ENCODE measurements at places on chromosomes 1 and 21. TPM values are rescaled to one million over a fixed set of nuclear protein-coding genes. Genes with fewer than 3 reads are reported as not detected.

DNA sequence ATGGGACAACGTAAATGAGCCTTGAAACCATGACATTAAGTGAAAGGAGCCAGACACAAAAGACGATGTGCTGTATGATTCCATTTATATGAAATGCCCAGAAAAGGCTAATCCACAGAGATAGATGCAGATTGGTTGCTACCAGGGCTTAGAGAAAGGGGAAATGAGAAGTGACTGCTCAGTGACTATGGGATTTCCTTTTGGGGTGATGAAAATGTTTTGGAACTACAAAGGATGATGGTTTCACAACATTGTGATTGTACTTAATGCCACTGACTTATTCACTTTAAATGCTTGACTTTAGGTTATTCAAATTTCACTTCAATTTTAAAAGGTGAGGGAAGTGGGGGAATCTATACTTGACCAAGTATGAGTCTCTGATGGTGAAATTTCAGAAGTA, 414.3 kb downstream of the SETD4 start:
- no peak for DNase-seq

PRR9 gene
- total RNA-seq: not detected

DNA sequence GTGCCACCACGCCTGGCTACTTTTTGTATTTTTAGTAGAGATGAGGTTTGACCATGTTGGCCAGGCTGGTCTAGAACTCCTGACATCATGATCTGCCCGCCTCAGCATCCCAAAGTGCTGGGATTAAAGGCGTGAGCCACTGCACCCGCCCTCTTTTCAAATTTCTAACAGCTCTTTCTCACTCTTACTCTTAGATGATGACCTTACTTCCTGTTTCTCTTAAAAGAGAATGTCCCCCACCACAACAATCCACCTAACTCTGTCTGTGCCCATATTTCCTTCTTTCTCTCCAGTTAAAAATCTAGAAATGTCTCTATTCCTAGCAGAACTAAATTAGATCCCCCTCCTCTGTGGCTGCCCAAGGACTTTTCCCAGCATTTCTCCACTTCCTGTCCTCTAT, 46.6 kb upstream of the RGS2 start:
- no peak for DNase-seq

SLC5A9 gene
- 4.7 TPM for total RNA-seq

GLMN gene
- total RNA-seq: 10.0 TPM

HSD11B1 gene
- 51.0 TPM for total RNA-seq

GRCh38 chr1:153356392-153357075, 1.1 kb upstream of the S100A9 start:
- no peak for DNase-seq

DNA sequence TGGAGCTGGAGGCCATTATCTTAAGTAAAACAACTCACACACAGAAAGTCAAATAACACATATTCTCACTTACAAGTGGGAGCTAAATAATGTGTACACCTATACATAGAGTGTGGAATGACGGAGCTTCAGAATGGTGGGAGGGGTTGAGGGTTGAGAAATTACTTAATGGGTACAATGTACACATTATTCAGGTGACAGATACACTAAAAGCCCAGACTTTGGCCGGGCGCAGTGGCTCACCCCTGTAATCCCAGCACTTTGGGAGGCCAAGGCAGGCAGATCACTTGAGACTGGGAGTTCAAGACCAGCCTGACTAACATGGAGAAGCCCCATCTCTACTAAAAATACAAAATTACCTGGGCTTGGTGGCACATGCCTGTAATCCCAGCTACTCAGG, 24.9 kb upstream of the LRIG2 start:
- DNase-seq: no peak

- DNase-seq: no peak
Measured at GRCh38 chr1:175564119-175564518, 179.3 kb downstream of the TNR start.

DNA sequence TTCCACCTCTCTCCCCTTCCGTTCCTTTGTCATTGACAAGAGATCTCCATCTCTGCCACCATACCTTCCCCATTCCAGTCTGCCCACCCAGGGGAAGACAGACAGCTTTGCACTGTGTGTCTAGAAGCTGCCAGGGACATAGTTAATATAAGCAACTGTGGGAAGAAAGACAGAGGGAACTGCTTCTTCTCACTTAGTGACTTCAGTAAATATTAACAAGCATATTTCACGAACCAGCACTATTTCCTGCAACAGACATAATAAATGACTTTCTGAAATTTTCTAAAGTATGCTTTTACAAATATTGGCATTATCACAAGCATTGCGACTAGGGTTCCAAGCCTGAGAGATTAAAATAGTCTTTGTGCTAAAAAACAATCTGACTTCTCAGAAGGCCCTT, 43.2 kb upstream of the SLC6A9 start:
- DNase-seq: no peak

DNA sequence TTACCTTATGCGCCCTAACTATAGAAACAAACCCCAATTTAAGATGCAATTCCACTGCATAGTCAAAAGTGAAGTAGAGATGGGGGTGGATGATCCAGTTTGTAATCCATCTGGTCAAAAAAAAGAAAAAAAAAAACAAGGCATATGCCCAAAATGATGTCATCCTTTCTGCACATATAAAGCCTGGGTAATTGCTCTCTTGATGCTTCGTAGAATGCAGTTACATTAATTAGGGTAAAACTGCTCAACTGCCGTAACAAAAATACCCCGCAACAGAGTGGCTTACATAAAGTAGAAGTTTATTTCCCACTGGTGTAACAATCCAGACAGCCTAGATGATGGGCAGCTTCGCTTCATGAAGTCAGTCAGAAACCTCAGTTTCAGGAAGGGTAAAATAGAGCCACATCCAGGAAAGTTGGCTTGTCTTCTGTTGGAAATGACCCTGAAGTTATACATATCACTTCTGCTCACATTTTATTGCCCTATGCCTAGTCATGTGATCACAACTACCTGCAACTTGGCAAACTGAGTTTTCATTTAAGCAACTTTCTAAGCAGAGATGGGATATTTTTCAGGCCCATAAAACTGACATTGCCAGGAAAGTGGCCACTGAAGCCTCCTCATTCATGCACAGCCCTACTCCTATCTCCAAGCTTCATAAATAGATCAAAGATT, 221.7 kb downstream of the C1orf94 start:
- no peak for DNase-seq

DNA sequence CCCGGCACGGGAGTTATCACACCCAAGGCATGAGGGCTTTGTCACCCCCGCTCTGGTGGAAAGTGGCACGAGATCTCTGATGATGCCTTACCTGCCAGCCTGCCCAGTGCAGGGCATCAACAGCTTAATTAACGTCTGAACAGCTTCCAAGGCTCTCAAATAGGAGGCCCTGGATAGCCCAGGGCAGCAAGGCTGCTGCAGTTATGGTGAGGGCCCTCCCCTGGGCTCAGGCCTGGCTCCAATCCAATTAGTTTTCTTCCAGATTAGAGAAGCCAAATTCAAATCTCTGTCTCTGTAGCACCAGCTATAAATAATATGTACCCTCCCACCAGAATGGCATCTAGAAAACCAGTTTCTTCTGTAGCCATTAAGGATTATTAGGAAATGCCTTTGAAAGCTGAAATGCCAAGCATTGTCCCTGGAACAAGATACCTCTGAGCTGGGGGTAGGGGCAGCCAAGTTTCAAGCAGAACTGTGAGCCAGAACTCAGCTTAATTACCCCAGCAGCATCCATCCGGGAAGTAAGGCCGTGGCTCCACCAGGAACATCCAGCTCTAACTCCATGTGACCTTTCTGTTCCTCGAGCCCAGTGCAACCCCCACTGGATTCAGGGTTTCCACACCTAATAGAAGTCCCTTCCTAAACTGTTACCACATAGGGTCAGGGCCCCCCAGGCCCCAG, 12.5 kb downstream of the QSOX1 start:
- peak; percentile 56 for DNase-seq

ANKRD34A gene
- total RNA-seq: 0.64 TPM

DNA sequence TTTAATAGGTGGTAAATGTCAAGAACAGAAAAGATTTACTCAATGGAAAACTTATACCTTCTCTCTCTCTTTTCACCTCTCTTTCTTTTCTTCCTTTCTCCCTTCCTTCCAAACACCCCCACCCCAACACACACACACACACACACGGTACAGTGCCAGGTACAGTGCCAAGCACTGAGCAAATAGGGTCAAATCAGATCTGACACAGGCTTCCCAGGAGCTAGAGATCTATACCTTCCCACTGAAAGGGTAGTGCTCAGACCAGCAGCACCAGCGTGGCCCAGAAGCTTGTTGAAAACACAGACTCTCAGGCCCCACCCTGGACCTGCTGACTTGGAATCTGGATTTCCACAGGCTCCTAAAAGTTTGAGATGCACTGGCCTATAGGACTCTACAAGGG, 31.9 kb downstream of the IRF2BP2 start:
- no peak for DNase-seq

DNA sequence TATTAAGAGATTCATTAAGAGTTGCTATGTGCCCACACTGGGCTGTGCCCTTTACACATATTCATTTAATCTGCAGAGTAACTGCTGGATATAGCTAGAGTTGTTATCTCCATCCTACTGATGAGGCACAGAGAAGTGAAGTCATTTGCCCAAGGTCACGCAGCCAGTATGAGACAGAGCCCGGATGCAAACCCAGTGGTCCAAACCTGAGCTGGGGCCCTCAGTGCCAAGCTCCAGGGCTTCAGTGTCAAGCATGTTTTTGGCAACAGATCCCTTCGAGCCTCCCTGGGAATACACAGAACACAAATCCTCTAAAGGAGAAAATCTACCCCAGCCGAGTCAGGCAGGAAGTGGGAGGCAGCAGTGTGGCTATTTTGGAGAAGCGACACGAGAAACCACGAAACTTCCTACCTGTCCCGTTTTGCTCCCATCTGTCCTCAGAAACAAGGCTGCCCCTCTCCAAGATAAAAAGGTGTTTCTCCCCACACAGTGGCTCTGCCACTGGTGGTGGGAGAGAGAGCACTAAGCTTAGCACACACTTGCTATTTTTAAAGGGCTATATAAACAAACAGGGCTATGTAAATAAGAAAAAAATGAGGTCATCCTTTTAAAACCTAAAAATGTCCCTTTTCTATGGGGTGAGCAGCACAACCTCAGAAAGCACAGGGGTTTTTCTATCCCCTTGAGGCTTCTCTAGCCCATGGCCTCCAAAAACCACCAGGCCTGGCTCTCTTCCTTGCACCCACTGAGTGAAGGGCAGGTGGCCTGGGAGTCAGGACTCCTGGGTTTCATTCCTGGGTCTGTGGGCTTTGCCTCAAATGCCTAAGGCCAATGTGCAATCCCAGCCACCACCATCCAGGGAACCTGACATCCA, 138.6 kb upstream of the EDN2 start:
- no peak for DNase-seq

CR1L gene
- not detected for total RNA-seq

- DNase-seq: no peak
Measured at GRCh38 chr1:70483342-70483741, 72.3 kb downstream of the CTH start.

- no peak for DNase-seq
Measured at GRCh38 chr1:220550811-220551399, 23.0 kb downstream of the MARK1 start.

- peak; percentile 80 for DNase-seq
Measured at GRCh38 chr1:58922302-58923089, 138.6 kb upstream of the JUN start.
